Stimulated activated CD8-positive, alpha-beta memory T cell treated with anti-CD3 and anti-CD28 coated beads, Interleukin-2, amount 100 ng/mL, for 1 hour (primary cell): ENCODE measurements at places on chromosomes 13 and 19.

DNA sequence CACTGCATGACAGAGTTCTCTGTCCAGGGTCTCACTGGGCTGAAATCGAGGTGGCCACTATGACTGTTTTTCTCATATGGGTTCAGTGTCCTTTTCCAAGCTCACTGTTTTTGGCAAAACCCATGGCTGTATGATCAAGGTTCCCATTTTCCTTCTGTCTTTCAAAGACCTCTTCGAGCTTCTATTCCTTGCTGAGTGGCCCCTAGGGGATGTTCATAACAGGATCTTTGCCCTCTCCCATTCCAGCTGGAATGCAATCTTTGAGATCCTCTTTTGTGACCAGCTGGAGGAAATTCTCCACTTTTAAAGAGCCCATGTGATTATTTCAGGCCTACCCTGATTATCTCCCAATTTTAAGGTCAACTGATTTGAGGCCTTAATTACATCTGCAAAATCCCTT lies 572.5 kb upstream of the SLC10A2 start:
- DNase-seq: no peak

GRCh38 chr19:27821418-27822018 lies 1391.4 kb downstream of the UQCRFS1 start:
- no peak for DNase-seq

- DNase-seq: no peak
Observed at GRCh38 chr19:28067882-28068281, 1145.1 kb downstream of the UQCRFS1 start.

DNA sequence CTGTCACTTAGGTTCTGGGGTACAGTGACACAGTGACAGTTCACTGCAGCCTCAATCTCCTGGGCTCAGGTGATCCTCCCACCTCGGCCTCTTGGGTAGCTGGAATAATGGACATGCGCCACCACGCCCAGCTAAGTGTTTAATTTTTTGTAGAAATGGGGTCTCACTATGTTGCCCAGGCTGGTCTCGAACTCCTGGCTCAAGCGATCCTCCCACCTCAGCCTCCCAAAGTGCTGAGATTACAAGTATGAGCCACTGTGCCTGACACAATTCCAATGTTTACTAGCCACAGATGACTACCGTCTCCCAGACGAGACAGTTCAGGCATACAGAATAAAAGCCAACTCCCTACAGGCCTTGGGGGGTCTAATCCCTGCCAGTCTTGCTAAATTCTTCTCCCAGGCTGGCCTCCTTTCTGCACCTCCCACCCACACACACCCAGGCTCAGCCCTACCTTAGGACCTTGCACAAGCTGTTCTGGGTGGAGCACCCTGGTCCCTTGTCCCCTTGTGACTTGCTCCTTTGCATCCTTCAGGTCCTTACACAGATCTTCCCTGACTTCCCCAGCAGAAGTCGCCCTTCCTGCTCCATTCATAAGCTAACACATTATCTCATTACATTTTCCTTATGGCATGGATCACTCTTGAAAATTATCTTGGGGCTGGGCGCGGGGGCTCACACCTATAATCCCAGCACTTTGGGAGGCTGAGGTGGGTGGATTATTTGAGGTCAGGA lies 106.4 kb downstream of the INSR start:
- no peak for DNase-seq

DNA sequence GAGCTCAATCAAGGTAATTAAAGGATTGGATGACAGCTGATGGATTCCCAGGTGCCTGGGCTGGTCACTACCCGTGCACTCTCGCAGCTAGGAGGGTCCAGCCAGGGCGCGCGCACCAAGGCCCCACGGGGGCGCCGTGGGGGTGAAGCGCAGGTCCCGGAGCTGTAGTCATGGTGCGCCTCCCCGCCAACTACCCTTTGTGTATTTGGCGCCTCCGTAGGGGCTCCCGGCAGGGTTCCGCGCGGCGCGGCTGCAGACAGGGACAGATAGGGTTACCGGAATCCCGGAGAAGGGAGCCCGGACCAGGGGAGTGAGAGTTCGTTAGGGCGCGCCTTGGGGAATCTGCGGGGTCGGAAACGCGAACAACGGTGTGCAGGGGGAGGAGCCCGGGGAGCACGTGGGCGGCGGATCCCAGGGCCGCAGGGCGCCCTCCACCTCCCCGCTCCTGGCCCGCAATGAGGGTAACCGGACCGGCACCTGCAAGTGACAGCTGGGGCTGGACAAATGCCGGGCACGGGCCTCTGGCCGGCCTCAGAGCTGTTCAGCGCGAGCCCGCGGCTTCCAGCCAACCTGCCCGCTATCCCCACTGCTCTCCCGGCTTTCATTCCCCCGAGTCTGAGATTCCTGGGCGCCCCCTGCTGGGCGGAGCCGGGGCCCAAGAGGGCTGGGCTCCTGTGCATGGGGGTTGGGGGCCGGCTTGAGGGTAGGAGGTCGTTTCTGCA lies 3.4 kb upstream of the PRAM1 start:
- peak; percentile 37 for DNase-seq

- DNase-seq: no peak
Observed at GRCh38 chr13:110044551-110045111, 258.2 kb upstream of the IRS2 start.

DNA sequence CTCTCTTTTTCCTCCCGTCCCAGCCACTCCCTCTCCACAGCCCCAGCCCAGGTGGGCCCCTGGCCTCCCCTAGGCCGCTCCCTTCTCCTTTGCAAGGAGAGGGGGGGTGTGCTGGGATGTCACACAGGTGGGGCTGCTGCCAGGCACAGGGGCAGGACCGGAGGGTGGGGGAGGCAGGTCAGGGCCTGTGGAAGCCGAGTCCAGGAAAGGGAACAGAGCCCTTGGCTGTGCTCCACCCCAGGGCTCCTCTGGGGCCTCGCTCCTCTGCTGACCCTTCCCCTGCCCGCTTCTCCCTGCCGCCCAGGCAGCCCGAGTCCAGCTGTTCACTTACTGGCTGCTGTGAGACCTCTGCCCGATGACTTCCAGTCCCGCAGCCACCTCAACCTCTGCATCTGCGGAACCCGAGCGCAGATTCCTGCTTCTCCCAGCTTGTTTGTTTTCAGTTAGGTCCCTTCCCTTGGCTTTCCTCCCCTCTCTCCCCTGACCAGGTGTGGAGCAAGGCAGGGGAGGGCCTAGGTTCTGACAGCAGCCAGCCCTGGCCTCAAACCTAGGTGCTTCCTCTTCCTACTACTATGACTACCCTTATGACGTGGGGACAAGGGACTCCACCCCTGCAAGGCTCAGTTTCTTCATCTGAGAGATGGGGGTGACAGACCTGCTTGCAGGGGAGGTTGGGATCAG lies 850 bp upstream of the KLK11 start:
- no peak for DNase-seq

- no peak for DNase-seq
Observed at GRCh38 chr13:104206450-104207044, 1140.3 kb upstream of the SLC10A2 start.

GRCh38 chr19:48878196-48879024 lies 6.2 kb downstream of the PPP1R15A start:
- no peak for DNase-seq
